ENCODE measurements at places on chromosomes 16 and 17.

DNA sequence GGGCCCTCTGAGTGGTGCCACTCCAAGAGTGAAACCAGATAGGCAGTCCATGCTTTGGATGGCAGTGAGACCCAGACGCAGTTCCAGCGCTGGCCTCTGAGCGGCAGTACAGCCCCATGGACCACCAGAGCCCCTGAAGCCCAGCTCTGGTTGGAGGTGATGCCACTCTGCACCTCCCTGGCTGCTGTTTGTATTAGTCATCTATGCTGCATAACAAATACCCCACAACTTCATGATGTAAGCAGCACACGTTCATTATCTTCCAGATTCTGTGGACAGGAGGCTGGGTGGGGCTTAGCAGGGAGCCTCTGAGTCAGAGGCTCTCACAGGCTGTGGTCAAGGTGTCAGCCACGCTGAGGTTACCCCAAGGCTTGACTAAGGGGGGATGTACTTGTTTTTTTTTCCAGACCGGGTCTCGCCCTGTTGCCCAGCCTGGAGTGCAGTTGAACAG is 5.1 kb upstream of the NME4 start:
- peak; percentile 44 for DNase-seq

DNA sequence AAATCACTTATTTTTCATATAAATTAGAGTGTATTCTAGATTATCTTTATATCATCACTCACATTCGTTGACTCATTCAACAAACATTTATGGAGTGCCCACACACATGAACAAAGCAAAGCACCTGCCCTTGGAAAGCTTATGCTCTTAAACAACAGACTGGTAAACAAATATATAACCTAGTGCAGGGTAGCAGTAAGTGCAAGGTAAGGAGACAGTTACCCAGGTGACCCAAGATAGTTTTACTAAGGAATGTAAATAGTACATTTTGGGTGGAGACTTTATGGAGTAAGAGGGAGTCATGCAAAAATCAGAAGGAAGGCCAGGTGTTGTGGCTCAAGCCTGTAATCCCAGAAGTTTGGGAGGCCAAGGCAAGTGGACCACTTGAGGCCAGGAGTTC is 40.4 kb upstream of the HELZ start:
- DNase-seq = no peak

DNA sequence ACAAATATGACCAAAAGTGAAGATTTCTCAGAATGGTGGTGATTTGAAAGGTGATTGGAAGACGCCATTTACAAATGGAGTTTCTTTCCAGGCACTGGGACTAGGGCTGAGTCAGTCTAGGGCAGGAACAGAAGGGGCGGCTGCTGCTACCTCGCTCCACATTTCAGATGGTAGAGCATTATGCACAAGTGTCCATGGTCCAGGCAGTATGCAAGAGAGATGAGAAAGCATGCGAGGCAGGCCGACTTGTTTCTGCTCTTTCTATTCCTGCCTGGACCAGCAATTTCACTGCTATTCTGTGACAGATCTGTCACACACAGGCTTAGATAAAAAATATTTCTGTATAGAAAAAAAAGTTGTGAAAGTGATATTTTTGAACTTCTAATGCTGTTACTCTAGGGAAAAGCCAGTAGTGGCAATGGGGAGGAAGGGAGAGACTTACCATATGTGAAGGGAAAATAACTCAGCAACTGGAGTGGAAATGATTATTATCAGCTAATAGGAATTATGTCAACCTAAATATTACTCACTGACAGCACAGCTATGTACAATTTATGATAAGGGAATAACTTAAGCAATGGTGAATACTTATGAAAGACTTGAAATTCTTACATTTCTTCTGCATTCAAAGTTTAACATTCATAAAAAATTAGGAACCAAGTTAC is 134.7 kb upstream of the NETO2 start:
- no peak for DNase-seq

DNA sequence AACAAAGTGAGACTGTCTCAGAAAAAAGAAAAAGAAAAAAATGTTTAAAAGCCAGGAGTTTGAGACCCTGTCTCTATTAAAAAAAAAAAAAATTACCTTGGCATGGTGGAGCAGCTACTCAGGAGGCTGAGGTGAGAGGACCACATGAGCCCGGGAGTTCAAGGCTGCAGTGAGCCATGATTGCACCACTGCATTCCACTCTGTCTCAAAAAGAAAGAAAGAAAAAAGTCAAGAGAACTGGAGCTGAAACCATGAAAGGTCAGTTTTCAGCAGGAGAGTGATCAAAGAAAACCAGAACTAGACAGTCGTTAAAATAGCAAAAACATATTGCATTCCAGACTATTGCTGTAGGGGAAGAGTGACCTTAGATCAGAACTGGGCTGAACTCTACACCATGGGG is 8.8 kb downstream of the QPRT start:
- no peak for DNase-seq

- no peak for DNase-seq
Observed at GRCh38 chr16:86018487-86018886, 119.5 kb downstream of the IRF8 start.

GRCh38 chr16:66699898-66700297 is 3.4 kb upstream of the CMTM4 start:
- no peak for DNase-seq

- no peak for DNase-seq
Observed at GRCh38 chr16:9411426-9411825, 320.0 kb downstream of the HAPSTR1 start.

GRCh38 chr16:88411951-88412576 is 29.3 kb downstream of the ZNF469 start:
- no peak for DNase-seq

DNA sequence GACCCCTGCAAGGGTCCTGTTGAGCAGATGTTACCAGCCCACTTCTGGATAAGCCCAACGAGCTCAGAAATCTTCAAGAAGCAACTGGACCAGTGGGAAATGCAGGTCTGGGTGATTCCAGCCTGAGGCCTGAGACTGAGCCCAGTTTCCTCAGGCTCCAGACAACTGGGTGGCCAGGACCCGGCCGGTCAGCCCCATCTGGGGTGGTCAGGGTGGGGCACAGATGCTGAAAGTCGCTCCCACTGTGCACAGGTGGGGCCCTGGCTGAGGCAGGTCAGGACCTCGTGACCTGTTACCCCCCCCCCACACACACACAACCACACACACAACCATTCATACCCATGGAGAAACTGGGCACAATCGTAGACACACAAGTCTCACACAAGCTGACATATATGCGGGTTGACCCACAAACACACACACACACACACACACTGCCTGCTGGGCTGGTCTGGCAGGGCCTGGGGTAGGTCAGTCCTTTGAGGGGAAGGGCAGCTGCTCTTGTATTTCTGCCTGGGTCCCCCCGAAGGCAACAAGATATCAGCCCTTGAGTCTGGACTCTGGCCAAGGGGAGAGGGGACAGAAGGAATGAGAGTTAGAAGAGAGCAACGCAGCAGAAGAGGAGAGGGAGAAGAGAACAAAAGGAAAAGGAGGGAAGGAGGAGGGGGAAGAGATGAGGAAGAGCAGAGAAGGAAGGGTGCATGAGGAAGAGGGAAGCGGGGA is 99.0 kb upstream of the CDH5 start:
- DNase-seq = no peak

GRCh38 chr17:82754297-82755208 is 2.7 kb downstream of the TBCD start:
- DNase-seq = no peak

DNA sequence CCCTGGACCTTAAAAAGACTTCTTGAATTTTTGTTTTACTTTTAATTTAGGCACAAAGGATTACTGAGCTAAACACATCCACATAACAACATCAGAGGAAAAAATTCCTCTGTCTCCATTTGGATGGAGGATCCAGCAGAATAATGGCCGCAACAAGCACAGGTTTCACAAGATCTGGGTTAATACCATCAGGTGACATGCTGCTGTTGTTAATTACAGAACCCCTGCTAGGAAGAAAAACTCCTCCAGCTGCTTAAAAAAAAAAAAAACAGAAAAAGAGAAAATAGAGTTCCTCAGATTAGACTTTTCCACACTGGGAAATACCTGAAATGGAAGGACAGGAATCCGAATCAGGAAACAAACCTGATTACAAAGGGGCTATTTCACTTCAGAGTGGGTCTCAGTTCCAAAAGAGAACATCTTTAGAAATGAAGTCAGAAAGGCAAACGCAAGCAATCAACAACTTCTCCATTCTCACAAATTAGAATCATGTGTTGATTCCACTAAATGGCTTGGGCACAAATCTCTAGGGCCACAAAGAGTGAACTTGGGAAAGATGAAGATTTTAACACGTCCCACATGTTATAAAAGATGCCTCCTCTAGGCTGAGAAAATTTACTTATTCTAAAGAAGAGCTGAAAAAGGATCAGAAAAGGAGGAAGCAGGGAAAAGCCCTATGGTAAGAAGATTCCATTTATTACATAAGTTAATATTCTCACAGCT is 44.0 kb downstream of the SPOP start:
- no peak for DNase-seq

DNA sequence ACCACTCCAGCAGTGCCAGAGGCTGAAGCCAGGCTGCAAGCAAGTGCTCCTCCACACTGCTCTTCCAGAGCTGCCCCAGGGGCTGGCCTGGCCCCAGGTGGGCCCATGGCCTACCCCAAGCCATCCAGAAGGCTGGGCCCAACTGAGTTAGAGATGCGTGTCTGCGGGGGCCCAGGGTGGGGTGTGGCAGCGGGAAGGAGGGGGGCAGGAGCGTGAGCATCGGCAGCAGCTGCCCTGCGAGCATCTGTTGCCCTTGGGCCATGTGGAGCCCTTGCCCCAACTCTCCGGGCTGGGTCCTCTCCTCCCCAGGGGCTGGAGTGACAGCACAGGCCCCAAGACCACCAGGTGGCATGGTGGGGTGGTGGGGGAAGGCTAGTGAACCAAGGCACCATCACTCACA is 7.3 kb upstream of the SREBF1 start:
- no peak for DNase-seq

DNA sequence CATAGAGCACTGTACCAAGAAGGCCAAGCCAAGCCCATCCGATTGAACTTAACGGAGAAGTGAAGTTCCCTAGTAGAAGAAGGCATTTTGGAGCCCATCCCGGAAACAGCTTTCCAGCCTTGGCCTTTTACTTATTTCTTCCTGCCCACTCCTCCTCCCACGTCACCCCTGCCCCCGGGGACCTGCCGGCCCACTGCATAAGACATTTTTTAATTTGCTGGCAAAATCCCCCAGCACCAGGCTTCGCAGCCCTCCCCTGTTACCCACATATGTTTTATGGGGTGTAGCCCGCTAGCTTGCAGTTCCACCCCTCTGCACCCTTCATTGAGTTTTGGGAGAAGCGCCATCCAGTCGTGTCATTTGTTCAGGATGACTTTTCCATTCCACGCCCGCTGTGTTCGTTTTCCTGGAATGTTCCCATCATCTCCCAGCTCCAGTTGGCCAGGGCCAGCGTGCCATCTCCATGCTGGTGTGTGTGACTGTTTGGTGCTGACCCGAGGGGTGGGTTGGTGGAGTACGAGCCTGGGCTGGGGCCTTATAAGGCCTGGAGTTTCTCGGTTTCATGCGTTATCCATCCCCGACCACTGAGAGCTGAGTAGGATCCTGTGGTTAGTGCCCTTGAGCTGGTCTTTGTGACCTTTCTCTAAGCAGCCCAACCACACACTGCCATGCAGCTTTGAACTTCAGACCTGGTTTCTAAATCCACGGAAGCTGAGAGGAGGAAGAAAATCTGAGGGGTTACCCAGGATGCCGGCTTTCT is 20.0 kb upstream of the TBX2 start:
- no peak for DNase-seq

DNA sequence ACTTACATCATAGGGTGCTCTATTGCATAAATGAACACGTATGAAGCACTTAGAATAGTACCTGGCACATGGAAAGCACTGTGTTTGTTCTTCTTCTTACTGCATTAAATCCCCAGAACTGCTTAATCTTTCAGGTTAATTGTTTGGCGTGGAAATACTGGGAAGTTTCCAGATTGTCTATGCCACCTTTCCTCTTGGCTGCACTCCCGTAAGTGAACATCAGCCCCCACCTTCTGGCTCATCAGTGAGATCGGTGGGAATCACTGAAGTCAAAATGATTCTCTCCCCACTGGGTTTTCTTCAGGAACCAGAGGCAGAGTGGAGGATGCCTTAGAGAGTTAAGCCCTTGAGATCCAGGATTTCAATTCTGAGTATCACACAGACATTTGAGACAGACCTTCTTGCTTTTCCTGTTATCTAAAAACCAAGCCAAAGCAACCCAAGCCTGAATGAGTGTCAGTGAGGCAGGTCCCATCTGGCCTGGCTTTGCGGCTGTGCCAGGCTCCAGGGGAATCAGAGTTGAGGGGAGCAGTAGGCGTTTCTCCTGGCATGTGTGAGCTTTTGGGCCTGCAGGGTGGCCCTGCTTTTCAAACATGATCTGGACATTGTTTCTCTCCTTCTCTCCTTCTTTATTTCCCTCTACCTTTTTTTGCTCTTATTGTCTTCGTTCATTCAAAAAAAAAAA is 59.1 kb downstream of the OTOA start:
- no peak for DNase-seq

- DNase-seq = no peak
Observed at GRCh38 chr16:11372829-11373306, 27.6 kb downstream of the RMI2 start.

DNA sequence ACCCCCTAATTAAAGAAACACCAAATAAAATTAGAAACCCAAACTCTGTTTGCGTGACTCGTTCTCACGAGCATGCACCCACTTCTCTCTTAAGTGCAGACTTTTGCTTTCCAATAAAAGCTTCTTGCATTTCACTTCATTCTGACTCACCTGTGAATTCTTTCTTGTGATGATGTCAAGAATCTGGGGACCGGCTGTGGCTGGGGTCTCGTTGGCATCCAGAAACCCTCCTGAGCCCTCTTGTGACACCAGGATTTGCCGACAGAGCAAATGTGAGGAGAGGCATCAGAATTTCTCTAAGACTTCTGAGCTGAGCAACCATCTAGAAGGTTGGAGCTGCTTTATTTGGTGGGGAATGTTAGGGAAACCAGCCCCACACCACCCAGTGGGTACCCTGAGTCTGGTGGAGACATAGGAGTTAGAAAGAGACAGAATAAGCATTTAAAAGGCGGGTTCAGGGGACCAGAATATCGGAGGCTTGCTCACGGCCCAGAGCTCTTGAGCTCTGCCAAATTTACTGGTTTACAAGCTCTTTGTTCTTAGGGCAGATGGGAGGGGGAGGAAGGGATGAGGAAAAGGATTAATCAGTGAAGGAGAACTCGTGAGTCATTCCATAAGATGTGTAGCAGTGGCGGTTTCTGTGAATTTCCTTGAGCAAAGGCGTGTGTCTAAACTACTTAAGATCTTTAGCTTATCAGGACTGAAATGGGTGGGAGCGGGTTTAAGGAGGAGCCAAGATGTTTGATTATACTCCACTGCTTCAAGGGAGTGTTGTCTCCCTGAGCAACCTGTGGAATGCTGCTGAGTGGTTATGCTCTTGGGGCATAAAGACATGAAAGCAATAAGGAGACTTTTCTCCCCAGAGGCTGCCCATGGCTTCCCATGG is 24.2 kb upstream of the TMC5 start:
- no peak for DNase-seq

DNA sequence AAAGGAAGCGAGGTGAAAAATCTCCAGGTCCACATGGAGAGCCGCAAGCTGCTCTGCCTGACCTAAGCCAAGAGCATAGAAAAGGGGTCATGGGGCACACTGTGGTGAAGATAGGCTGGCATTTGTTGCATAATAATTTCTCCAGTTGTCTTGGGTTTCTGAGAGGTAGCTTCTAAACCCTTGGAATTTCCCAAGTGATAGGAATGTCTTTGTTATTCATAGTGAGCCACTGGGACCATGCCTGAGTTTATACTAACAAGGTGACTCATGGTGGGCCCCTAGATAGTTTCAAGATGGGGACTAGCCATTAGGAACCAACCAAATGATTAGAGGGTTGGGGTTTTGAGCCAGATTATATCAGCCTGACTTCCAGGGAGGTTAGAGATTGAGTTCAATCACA is 25.6 kb downstream of the SOST start:
- DNase-seq = no peak

Data from NCI-H345 (cell line).